ENCODE measurements at places on chromosomes 4 and X.

DNA sequence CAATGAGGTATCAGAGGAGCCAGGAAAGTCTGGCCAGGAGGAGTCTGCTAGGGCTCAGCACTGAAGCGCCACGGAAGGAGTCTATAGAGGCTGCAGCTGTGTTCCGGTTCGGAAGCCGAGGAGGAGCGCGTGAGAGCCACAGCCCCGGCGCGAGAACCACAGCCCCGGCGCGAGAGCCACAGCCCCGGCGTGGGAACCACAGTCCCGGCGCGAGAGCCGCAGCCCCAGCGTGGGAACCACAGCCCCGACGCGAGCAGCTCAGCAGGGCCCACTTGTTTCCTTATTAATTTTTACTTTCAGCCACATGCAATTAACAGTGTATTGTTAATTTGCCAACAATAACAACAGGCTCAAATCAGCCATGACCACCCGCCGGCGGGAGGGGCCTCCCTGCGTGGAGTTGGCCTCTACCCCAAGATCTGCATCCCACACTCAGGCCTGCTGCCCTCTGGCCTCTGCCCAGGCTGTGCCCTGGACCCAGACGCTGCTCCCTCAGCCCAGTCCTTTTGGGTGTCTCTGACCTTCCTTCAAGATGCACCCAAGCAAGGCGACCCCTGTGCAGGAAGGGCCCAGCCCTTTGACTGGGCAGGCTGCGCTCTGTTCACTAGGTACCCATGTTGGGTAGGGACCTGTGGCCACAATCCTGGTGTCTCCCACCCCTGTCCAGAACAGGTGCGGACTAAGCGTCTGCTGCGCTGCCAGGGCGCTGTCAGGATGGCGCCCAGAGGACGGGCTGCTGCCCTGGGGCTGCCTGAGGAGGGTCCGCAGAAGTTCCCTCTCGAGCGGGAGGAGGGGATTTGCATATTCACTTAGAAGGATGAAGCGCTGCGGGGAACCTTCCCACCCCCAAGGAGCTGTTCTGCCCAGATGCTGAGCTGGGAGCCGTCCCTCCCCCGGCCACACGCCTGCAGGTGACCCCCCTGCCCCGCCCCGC lies 113.8 kb downstream of the ADRA2C start:
- DNase-seq = peak; percentile 17

GRCh38 chr4:151948351-151949016 lies 187.7 kb upstream of the GATB start:
- no peak for DNase-seq

- no peak for DNase-seq
These were observed 92.0 kb upstream of the SMARCAD1 start for GRCh38 chr4:94115687-94116086.

- no peak for DNase-seq
These were observed 73.9 kb downstream of the TEX11 start for GRCh38 chrX:70834589-70834988.

GRCh38 chrX:43976205-43976604 lies 3.0 kb upstream of the NDP start:
- no peak for DNase-seq

DNA sequence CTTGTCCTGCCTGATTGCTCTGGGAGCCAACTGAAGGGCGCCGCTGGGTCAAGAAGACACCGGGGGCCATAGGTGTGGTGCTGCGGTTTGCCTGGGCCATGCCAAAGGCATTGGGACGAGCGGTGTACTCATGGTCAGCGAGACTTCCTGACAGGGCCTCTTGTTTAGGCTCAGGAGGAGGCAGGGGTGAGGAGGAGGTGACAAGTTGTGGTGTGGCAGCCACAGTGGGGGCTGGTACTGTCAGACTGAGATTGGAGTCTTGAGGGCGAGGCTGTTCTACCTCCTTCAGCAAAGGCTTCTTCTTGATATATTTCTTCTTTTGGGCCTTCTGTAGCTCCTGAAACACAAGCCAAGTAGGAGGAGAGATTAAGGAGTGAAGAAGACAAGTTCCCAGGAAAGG lies 104.1 kb downstream of the PHF8 start:
- DNase-seq = no peak

- DNase-seq = peak; percentile 34
These were observed 968 bp upstream of the NELFA start for GRCh38 chr4:2009651-2010233.

GRCh38 chr4:7227008-7227407 lies 34.7 kb downstream of the SORCS2 start:
- no peak for DNase-seq

- DNase-seq = no peak
These were observed 44.2 kb downstream of the RTL9 start for GRCh38 chrX:110402850-110403221.

- DNase-seq = no peak
These were observed 7.4 kb upstream of the PGRMC1 start for GRCh38 chrX:119228512-119229252.

- no peak for DNase-seq
These were observed 72.2 kb downstream of the RAB28 start for GRCh38 chr4:13411942-13412341.

DNA sequence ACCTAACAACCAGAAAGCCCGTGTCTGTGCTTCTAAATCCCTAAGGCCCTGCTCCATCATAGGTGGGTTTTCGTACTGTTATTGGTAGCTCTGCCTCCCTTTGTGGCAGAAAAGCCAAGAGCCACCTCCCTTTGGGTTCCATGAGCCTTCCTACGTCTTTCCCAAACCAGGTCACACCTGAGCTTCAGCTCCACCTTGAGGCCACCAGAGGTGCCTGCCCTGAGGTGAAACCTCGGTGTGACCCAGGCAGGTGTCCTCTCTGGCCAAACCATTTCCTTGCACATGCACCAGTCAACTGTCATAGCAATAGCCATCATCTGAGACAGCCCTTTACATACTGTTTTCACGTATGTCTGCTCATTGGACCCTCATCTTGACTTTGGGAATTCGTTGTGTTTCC lies 188.0 kb upstream of the RBPJ start:
- no peak for DNase-seq
